ENCODE measurements at places on chromosomes 2 and 18. TPM values are rescaled to one million over a fixed set of nuclear protein-coding genes. Genes with fewer than 3 reads are reported as not detected.

DNA sequence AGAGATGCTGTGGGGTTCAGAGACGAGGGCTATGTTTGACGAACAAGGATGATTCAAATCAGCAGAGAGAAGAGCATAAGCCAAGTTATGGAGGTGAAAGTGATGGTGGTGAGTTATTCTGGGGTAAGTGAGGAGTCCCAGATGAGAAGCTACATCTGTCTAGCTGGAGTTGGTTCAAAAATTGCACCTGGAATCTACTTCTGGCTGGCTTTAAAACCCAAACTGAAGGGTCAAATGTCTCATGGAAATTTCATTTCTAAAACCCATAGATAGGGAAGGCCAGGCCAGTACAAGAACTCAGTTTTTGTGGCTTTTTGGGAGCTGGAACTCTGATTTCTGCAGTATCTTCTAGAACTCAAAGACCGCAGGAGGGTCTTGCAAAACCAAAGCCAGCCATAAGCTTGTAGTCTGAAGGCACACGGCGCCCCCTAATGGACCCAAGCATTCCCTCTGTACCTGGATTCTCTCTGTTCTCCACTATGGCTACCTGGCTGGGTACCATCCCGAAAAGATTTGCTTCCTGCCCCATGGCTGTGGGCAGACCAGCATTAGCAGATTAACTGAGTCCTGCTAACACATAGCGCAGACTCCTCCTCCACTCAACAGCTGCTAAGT lies 229.1 kb upstream of the SLC14A2 start:
- no peak for DNase-seq

GRCh38 chr18:47877892-47878291 lies 52.6 kb downstream of the SMAD2 start:
- no peak for DNase-seq

- no peak for DNase-seq
These were observed 57.7 kb upstream of the SLC1A4 start for GRCh38 chr2:64931246-64932115.

DNA sequence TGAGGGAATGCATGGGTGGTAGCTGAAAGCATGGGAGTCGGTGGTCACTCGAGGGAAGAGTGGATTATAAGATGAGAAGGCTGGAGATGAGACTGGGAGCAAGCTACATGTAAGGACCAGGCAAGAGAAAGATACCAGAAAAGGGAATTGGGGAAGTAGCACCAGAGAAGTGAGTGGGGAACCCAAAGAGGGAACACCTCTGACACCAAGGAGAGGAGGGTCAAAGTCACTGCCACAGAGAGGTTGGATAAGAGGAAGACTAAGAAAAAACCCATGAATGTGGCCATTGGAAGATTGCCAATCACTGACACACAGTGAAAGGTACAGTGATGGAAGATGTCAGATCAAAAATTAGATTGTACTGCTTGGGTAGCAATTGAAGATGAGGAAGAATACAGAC lies 473.9 kb downstream of the BCL11A start:
- DNase-seq = no peak

The CTNNA2 gene
- not detected for total RNA-seq

The GALNT13 gene
- 0.55 TPM for total RNA-seq
